CD4-positive, alpha-beta T cell treated with Interleukin-17A for 1 hour (primary cell): ENCODE measurements at places on chromosomes 5 and 9.

DNA sequence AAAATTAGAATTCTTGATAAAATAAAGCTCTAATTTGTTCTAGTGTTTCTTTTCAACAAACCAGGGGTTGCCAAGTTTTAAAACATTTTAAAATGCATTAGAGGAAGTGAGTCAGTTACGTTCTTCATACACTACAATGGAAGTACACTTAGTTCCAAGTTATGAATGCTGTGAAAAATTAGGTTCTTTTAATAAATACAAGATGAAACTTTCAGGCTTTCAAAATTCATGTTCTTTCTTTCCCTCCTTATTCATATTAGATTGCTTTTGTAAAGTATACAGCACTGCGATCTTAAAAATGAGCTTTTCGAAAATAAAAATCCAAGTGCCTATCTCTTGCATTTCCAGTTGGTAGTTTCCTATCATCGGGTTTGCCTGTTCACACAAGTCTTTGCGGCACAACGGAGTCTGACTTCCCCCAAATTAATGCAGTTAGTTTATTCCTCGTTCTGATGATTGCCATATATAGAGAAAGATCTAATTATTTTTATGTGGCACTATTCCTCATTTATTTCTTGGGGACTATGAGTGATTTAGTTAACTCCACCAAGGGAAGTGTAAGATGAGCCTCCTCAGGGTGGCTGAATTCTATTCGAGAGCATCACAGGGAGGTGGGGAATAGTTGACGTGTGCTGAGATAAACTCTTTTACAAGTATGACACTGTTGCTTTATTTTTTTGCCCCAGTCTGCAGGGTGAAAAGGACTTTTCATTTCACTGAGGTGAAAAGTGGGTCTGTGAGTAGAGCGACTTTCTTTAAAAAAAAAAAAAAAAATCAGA is 238.2 kb downstream of the CD180 start:
- DNase-seq, result no peak

DNA sequence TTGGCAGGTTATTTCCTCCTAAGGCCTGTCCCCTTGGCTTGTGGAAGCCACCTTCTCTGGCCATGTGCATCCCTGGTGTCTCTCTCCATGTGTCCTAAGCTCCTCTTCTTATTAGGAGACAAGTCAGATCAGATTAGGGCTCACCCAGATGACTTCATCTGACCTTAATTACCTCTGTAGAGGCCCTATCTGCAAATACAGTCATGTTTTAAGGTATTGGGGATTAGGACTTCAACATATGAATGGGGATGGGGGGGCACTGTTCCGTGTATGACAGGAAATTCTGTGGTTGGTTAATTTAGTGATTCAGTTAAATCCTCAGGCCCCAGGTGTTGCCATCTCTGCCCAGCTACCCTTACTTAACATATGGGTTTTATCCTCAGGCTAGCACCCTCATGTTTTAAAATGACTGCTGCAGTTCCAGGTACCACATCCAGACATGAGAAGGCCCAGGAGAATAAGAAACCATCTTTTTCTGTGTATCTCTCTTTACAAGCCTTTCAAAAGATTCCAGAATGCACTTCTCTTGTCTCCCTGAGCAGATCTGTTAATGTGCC is 51.9 kb upstream of the RAI14 start:
- no peak for DNase-seq

DNA sequence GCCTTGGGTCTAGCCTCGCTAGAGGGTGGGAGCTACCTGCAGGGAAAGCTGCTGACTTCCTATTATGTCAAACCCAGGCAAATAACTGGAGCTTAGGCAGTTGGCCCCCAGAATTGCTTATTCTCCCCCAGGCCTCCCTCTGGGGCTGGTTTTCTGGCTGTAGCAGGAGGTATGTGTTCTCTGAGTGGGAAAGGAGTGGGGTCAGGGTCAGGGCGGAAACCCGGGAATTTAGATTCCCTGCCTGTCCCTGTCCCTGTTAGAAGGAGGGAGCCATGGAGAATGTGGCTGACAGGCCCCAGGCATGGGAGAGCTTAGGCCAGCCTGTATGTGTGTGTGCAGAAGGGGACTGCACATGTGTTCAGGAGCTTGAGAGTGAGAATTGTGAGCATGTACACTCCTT is 13.6 kb upstream of the CXXC5 start:
- no peak for DNase-seq

DNA sequence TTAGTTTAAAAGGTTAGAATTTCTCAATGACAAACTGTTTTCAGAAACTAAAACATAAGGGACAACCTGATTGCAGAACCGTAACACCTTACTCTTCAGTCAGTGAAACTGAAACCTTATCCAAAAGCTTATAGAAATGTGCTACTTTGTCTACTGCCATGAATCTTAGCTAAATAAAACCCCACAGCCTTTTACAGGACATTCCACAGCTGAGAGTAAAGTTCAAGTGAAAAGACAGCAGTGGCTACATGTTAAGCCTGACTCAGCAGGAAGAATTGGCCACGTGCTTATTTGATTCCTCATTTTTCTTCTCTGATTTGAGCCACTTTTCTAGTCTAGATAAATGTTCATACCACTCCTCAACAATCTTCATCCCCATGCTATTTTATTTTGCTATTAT is 278.7 kb upstream of the ISL1 start:
- DNase-seq, result no peak

- no peak for DNase-seq
Measured at GRCh38 chr5:111507276-111507675, 5.1 kb downstream of the STARD4 start.
